ENCODE measurements at places on chromosomes 5 and 9.
A peak's percentile ranks its signal among the peaks of the same experiment; 100 is the strongest.

GRCh38 chr5:176570044-176570443 lies 20.9 kb downstream of the CDHR2 start:
- DNase-seq, result no peak

DNA sequence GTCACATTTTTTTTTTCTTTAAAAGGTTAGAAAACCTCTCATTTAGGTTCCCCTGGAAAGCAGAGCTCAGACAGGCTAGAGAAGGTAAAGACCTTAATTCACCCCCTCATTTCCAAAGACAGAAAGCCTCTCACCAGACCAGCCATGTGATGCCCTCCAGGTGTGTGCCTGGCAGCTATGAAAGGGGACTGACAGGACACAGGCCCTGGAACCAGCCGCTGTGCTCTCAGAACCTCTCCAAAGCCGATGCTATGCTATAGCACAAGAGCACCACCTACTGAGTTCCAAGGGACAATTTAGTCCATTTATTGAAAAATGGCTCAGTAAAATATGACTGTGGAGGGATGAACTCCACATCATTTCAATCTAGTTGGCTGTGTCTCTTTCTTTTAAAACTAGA lies 48.8 kb downstream of the FANCC start:
- DNase-seq, result peak; percentile 43

- no peak for DNase-seq
Observed at GRCh38 chr5:170334626-170335025, 37.0 kb upstream of the LCP2 start.

DNA sequence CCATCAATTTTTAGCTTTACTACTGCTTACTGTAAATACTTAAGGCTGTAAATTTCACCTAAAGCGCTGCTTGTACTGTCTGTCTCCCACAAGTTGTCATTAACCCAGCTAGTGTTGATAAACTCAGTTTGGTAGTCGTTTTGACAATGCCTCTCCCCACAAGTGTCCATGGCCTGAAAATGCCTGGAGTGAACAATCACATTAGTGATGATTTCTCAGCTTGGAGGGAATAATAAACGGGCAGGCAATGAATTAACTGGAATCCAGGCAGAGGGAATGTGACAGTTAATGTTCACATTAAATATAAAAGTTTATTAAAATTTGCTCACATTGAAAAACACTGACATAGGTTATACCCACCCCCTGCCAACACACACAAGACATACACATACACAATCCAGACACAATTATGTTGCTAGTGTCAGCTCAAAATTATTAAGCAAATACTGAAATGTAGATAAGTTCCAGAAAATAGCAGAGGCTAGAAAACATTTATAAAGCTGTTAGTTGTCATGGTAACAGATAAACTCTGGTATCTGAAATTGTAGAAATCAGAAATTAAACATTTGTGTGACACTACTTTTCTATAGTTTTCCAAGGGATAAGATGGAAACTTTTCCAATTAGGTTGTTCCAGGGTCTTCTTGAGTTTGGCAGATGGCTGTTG lies 341.9 kb downstream of the DIRAS2 start:
- no peak for DNase-seq

GRCh38 chr5:62143268-62144229 lies 162.5 kb upstream of the KIF2A start:
- DNase-seq, result peak; percentile 38

- DNase-seq, result no peak
Observed at GRCh38 chr5:33842456-33842855, 49.3 kb downstream of the ADAMTS12 start.

DNA sequence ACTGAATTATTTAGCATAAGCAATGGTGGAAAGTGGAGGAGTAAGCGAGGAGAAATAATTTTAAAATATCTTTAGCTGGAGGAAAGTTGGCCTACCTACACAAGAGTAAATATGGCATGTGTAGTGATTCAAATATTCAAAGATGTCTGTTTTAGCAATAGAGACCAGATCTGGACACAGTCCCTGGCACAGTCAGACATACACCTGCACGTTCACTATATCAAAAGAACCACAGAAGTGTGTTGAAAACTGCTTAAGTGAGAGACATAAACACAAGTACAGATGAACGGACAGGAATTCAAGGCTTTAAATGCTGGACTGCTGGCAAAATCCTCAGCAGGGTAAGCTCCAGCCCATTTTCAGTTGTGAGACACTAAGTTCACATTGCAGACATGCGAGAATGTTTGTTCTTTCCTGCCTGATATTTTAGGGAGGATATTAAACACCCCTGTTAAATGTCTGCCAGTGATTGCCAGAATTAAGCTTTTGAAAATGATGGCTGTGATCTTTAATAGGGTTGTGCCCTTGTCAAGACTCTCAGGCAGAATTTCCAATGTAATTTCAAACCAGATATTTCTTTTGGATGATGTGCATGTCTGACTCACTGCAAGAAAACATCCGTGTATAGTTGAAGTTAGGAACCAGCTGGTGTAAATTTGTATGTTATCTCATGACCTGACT lies 810.6 kb downstream of the TLE4 start:
- no peak for DNase-seq

Data from M059J (cell line).